ENCODE measurements at places on chromosomes 3 and 15.

- DNase-seq = no peak
Observed at GRCh38 chr3:134126153-134126552, 96.4 kb upstream of the SLCO2A1 start.

DNA sequence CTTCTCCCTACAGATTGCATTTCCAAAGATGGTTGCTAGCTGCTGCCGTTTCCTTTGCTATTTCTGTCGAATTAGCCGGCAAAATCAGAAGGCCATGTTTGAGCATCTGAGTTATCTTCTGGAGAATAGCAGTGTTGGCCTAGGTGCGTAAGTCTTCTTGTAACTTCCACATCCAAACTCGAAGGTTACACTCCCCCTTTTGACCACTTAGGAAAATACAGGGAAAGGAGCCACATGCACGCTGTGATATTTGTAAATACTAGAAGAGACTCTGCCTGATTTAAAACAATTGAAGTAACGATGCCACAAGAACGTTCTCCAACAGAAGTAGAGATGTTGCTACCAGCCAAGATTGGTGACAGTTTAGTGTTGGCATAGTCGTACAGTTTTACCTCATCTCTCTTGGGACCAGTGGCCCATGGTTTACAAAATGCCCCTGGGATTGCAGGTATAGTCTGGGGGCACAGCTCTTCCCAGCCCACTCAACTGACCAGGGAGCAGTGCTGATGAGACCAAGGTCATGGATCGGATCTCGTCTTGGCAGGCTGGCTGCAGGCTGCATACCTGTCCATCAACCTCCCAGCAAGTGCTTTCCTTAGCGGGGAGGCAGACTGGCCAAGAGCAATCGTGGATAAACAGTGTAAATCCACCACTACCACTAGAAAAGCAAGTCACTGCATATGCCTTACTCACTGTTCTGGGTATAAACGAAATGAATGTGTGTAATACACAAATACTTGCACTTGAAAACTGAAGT, 268.4 kb upstream of the CHRM5 start:
- DNase-seq = peak; percentile 27

DNA sequence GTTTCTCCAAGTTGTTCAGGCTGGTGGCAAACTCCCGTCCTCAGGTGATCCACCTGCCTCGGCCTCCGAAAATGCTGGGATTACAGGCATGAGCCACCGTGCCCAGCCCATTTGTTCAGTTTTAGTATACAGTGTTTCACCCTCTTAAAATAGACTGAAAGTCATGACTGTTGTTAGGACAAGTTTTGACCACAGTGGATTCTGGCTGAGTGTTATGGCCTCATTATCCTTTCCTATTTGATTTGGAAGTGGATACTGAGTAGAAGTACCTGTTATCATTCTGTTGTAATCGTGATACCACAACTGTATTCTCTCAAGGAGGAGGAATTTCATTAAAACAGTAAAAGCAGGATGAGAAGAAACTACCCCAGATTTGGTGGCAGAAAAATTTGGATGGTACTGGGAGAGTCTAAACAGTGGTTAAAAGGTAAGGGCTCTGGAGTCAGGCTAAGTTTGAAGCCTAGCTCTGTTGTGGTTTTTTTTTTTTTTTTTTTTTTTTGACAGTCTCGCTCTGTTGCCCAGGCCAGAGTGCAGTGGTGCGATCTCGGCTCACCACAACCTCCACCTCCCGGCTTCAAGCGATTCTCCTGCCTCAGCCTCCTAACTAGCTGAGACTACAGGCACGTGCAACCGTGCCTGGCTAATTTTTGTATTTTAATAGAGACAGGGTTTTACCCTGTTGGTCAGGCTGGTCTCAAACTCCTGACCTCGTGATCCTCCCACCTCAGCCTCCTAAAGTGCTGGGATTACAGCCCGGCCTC, 2.6 kb downstream of the MAP2K1 start:
- no peak for DNase-seq

DNA sequence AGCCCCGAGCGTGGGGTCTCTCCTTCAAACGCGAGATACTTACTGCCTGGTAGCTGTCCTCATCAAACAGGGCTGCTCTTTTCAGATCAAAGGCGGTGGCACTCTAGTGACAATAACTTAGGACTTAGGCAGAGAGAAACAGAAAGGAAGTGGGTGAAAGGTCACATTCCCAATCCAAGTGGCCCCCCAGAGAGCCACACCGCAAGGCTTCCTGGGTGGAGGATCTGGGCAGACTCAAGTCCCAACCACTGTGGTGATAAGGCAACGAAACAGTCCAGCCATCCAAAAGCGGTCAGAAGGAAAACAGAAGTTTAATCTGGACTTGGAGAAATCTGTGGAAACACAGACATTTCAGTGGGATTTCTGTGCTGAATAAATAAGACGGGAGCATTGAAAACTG, 227.2 kb downstream of the ADAMTS17 start:
- peak; percentile 89 for DNase-seq

DNA sequence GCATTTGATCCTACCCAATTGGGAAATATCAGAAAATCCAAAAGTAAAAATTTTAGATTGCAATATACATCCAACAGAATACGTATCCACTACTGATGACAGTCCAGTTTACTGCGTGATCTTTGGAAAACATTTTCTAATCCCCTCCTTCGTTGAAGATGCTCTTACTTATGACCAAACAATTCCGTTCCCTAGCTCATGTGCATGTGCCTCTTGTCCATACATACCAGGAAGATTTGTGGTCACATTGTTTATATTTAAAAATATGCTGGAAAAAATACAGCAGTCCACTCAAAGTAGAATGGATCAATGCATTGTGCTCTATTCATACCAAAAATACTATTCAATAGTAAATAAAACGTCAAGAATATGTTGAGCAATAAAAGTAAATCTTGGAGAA, 135.3 kb downstream of the CHL1 start:
- peak; percentile 21 for DNase-seq

DNA sequence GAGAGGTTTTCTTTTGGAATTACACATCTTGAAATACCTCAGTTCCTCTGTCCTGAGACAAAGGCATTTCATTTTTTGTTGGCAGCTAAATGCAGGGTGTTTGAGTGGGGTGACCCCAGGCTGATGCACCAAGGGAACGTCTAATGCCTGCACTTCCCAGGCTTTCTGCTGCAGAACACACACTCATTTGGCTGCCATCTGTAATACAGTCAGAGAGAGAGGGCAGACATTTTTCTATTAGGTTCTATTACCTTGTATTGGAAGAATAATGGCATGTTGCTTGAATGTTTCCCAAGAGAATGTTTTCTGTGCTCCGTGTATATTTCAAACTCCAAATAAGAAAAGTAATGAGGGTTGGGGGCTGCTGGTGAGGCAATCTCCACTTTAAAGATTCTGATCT, 87.1 kb downstream of the PTPRG start:
- DNase-seq = no peak

- no peak for DNase-seq
Observed at GRCh38 chr3:141077631-141078030, 26.5 kb downstream of the SPSB4 start.

DNA sequence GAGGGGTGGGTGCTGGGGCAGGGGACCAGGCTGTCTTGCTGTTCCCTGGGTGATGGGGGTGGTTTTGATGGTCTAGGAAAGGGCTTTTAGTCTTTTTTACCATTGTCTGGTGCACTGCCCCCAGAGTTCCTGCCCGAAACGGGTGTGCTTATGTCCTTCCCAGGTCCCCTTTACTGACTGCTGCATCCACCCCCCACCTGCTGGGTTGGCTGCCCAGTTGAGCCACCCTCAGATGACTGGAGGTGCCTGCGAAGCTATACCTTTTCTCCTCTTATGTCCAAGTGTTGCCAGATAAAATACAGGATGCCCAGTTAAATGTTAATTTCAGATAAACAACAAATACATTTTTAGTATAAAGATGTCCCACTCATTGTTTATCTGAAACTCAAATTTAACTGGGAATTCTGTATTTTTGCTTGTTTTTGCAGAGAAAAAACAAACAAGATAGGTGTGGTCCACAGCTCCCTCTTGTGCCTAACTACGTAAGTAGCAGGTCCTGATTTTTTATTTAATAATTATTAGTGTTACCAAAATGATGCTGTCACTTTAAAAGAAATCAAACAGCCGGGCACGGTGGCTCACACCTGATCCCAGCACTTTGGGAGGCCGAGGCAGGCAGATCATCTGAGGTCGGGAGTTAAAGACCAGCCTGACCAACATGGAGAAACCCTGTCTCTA, 6.1 kb upstream of the RPP14 start:
- peak; percentile 53 for DNase-seq

GRCh38 chr3:197345390-197345789, 47.0 kb upstream of the DLG1 start:
- no peak for DNase-seq

DNA sequence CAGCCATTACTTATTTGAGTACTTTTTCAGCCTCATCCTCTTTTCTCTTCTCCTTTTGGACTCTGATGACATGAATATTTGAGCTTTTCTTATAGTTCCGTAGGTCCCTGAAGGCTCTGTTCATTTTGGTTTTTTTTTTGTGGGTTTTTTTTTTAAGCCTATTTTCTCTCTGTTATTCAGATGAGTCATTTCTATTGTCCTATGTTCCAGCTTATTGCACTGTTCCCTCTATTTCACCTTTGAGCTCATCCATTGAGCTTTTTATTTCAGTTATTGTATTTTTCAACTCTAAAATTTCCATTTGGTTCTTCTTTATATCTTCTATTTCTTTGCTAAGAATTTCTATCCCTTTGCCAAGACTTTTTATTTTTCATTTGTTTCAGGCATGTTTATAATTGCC, 7.2 kb upstream of the MGLL start:
- no peak for DNase-seq

- no peak for DNase-seq
Observed at GRCh38 chr3:189689625-189690024, 58.4 kb downstream of the TP63 start.

GRCh38 chr3:149307435-149307783, 26.0 kb downstream of the TM4SF18 start:
- no peak for DNase-seq

GRCh38 chr15:28033443-28033842, 65.7 kb downstream of the OCA2 start:
- no peak for DNase-seq
